ENCODE measurements at places on chromosomes 2 and 18.

GRCh38 chr2:189584686-189585085 lies 4.1 kb upstream of the SLC40A1 start:
- DNase-seq, result no peak

- no peak for DNase-seq
Observed at GRCh38 chr2:10601866-10602566, 87.8 kb downstream of the NOL10 start.

GRCh38 chr2:54341656-54342055 lies 85.6 kb upstream of the TSPYL6 start:
- no peak for DNase-seq

- DNase-seq, result no peak
Observed at GRCh38 chr2:152638056-152638455, 79.2 kb downstream of the PRPF40A start.

- DNase-seq, result no peak
Observed at GRCh38 chr2:138276339-138276738, 225.2 kb upstream of the SPOPL start.

- peak; percentile 22 for DNase-seq
Observed at GRCh38 chr2:241739651-241740050, 5.2 kb downstream of the D2HGDH start.

DNA sequence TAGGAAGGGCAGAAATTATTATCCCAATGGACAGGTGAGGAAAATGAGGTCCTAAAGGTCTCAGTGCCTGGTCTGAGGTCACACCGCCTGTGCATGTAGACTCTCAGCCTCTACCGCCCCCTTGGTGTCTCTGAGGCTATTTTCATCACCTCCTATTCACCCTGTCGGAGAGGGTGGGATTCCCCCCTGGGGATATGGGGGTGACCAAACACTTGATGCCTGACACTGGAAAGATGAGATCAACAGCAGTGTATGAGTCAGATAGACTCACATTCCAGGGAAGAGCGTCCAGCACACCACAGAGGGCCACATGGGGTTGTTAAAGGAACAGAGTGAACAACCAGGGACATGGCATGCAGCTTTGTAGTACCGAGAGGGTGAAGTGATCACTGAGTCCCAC lies 199.7 kb downstream of the SMAD2 start:
- no peak for DNase-seq

- DNase-seq, result no peak
Observed at GRCh38 chr2:12688091-12688490, 28.6 kb upstream of the TRIB2 start.

GRCh38 chr2:143192716-143193115 lies 63.5 kb downstream of the ARHGAP15 start:
- DNase-seq, result no peak

DNA sequence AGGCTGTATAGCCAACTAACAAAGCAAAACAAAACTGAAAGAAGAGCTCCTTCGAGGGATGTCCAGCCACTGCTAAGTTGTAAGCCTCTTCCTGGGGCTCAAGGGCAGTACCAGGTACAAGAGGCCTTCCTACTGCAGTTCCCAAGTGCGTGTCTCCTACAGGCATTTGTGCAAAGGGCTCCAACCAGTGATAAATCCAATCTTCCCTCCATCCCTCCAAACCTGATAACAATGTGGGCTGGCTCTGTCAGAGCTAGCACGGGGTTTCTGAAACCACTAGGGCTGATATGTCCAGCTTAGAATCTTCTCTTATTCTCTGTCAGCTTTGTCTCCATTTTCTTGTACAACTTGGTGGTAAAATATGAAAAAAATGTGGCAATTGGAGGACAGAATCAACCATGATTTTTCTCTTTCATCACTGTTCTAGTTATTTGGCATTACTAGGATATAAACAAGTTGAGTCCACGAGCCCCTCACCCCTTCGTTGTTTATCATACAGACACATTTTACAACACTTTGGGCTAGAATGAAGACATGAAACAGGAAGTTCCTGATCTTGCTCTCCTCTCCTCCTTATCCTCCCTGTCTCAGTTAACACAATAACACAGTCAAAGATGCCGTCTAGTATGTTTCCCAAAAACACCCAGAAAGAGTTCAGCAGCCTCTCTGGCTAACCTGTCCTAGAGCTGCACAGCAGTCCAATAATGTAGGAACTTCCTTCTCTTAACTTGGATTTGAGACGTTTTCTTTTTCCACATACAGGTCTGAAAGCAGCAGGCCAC lies 35.4 kb upstream of the WIPF1 start:
- DNase-seq, result no peak

DNA sequence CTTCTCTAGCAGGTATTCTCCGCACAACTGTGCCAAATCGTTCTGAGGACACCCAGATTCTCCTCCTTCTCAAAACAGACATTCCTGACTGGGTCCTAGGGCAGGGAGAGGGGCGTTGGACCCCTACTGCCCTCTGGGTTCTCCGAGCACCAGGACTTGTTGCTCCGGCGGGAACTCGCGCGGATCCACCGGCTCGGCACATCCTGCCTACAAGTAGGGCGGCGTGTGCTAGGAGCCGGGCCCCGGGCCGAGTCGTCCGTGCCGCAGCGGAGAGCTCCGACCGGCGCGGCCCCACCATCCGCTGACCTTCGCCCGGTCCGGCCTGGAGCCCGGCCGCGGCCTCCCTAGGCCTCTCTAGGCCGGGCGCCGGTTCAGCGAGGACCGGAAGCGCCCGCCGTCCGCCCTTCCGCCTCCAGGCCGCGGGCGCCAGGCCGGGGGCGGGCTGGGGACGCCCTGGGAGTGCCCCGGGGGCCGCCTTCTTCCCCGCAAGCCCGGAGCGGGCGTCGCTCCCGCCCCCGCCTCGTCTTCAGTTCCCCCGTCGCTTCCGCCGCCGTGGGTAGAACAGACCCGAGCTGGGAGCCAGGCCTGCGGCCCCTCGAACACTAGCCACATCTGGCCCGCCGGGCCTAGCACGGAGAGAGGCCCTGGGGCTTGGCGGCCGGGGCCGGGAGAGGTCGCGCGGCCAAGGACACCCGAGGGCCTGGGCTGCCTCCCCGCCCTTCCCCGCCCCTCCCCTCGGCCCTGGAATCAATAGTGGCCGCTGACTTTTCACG lies 7.6 kb upstream of the ONECUT2 start:
- no peak for DNase-seq

DNA sequence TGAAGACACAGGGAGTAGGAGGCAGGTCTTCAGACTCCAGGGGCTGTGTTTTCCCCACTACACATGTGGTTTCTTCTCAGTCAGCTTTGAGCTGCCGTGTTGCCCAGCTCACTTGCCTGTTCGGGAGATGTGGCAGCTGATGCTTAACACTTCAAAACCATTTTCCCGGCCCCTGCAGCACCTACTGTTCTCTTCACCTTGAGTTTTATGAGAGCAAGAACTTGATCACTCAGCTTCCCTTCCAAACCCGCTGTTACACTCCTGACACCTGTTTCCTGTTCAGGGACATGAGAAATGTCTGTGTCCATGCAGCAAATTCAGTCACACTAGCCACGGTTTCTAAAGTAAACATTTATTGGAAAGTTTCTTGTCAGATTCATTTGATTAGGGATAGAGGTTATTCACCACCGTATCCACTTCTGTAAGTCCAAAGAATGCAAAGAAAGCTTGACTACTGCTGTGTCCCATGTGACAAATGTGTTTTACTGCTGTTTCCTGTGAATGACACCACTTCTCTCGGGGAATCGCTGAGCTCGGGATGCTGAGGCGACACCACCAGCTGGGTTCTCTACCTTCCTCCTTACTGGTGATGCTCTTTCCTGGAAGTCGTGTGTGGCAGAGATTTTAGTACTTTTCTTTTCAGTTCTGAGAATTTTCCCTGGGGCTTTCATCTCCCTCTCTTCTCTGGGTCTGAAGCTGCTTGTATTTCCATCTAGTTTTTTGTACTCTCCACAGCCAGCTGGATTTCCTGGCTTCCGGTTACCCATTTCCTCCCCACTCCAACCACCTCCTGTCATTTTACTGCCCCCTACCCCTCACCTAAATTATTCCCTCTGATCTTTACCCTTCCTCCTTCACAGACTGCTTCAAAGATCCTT lies 91.7 kb downstream of the KLF7 start:
- no peak for DNase-seq

GRCh38 chr2:239731422-239731821 lies 293.7 kb downstream of the NDUFA10 start:
- DNase-seq, result no peak

DNA sequence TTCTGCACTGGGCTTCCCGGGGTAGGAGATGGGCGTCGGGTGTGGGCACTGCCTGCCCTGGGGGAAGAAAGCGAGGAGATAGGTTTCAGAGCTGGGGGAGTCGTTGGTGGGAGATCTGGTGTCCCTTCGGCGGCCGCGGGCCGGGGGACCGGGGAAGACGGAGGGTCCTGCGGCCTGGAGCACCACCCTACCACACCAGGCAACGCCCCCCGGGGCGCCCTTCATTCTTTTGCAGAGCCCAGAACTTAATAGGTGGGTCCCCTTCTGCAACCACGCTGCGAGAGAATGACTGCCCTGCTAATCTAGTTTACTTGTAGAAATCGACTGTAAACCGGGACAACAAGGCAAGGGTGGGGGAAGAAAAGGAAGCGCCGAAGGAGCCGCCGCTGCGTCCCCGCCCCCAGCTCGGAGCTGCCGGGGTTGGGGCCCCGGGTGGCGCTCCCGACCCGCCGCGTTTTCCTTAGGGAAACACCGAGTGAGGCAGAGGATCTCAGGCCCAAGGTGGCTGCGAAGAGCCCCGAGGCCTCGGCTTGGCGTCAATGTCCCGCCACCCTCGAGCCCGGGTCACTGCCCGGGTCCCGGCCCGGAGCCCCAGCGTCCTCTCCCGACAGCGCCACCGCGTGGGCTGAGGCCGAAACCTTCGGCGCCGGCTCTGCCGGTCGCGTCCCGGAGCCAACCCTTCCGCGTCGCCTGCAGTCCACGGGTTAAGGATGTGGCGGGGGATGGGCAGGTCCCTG lies 5.4 kb upstream of the SATB2 start:
- peak; percentile 44 for DNase-seq

DNA sequence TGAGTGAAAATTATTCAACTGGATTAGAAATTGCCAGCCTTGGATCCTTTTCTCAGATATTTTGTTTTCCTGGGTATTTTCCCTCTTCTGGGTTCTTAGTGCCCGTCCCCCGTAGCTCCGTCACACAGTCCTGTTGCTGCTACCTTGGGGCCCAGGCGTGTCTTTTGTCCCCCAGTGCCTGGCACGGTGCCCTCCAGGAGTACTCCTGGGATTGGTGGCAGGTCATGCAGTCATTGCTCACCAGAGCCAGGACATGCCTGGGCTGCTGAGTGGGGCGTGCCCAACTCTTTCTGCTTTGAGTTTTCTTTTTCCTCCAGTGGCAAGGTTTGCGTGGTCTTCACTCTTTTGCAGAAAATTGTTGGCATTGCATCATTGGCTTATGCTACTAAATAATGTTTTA lies 275.2 kb downstream of the AGAP1 start:
- DNase-seq, result no peak
